ENCODE measurements at places on chromosomes 5 and 9.

DNA sequence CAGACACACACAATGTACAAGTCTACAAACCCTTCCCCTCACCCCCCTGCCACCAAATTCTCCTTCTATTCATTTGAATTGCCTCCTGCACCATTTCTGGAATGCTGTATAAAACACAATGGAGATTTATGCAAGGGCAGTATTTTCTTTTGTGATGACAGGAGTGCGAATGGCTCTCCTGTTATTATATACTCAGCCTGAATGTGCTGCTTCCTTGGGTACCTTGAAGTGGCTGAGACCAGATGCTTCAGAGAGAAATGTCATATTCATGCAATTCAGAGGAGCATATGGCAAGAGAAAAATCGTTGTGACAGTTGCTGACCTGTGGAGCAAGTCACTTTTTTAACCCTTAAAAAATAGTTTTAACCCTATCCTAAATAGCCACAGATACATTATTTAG is 468.0 kb upstream of the WWC1 start:
- no peaks in the 10 kb centered on the region for H3K36me3 ChIP-seq
- no peak overlapping the region for H3K27ac ChIP-seq
- H3K4me1 ChIP-seq = peaks cover 21% of the 10 kb centered on the region

DNA sequence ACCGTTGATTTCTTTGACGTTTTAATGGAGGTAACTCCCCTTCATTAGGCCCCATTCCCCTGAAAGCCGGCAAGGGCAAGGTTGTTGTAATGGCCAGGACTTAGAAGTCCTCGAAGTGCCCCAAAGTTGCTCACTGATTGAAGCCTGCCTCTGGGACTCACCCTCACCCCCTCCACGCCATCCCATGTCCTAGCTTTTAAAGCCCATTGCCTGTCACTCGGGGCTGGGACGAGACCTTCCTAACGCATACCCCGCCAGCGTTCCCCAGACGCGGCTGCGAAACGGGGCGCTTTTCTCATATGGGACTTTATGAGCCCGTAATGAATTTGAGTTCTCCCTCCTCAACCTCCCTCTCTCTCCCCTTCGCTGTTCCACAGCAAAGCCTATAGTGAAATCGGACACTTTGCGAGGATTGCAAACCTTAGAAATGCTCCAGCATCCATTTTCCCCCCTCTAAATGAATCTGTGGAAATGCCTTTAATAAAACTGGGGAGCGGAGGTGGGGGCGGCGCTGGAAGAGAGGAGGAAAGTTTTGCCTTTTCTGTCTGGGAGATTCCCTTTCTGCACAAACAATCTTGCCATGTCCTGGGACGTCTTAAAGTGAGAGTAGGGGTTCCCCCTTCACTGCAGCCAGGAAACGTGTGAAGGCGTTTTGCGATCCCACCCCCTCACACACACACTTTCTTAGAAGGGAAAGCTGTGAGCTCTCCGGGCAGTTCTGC is 1.5 kb downstream of the PAPPA start:
- H3K27me3 ChIP-seq = peaks cover 41% of the 10 kb centered on the region
- DNase-seq = no peak
- H3K27ac ChIP-seq = peak overlapping the region; percentile 20
- H3K4me3 ChIP-seq = peak overlapping the region; percentile 54
- peaks cover 29% of the 10 kb centered on the region for H3K4me1 ChIP-seq

DNA sequence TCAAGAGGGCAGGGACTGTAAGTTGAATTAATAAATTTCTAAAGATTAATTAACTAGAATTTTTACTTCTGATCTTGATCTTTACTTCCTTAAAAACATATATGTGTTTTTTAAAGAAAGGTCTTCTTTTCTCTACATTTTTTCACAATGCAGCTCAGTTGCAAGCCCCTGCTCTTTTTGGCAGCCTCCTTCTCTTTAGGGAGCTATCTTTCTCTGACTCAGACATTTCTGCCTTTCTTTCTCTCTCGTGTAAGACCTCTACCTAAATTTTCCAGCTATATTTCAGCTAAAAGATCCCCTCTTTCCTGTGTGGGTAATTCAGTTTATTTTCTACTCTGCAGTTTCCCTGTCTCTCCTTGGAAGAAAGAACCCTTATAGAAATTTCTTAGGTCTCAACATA is 38.3 kb upstream of the SNCAIP start:
- no peak for DNase-seq
- no peaks in the 10 kb centered on the region for H3K4me1 ChIP-seq
- no peak overlapping the region for H3K4me3 ChIP-seq
- H3K36me3 ChIP-seq = no peaks in the 10 kb centered on the region
- no peaks in the 10 kb centered on the region for H3K27me3 ChIP-seq
- H3K27ac ChIP-seq = no peak overlapping the region

DNA sequence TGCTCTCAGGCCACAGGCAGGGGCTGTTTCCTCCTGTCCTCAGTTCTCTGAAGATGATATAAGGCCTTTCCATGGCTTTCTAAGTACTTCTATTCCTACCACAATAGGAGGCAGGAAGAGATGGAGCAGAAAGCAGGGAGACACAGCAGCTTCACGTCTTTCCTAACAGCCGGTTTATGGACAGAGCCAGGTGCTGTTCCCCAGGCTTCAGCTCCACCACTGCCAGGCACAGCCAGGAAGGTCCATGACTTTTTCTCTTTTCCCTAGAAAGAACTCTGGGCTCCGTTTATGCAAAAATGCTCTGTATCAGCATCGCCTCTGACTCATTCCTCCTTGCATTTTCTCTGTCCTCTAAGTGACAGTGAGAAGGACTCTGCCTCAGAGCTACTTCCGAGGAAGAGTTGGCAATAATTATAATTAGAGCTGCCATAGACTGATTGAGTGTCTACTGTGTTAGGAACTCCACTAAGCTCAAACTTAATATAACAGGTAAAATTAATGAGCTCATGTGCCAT is 478.5 kb downstream of the RASEF start:
- H3K4me1 ChIP-seq = no peaks in the 10 kb centered on the region
- no peak for DNase-seq
- H3K4me3 ChIP-seq = no peak overlapping the region
- no peaks in the 10 kb centered on the region for H3K36me3 ChIP-seq
- no peaks in the 10 kb centered on the region for H3K27me3 ChIP-seq
- H3K27ac ChIP-seq = no peak overlapping the region

DNA sequence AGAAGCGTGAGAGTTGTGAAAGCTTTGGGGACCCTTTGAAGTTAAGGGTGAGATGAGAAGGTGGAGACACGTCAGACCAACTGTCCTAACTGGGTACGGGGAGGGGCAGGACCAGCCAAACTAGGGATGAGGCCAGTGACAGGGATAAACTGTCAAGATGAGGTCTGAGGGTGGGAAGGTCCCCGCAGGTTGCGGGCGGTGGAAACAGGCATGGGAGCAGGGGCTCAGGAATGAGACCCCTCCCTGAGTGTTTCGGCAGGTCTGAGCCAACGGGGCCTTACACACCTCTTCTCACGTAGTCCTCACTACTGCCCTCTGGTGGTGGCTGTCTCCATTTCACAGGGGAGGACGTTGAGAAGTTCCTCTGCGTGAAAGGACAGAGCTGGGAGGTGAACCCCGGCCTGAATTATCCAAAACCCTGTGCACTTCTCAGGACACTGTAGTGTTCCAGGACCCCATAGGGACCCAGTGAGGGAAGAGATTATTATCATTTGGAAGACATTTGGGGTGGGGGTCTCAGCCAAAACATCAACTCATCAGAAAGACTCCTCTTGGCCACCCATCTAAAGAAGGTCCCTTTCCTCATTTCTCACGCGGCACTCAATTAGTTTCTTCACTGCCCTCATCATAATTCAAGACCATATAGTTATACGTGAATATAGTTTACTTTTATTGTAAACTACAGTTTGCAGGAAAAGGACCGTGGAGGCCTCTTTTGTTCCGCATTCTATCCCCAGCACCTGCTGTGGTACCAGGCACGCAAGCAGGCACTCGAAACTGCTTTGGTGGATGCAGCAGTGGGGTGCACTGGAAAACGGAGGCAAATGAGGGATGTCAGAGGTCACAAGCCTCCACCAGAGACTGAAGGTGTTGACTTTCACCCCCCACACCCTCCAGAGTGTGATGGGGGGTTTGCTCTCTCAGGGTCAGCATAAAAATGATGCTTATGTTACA is 21.7 kb upstream of the NANS start:
- H3K36me3 ChIP-seq = no peaks in the 10 kb centered on the region
- no peak overlapping the region for H3K4me3 ChIP-seq
- H3K27me3 ChIP-seq = no peaks in the 10 kb centered on the region

DNA sequence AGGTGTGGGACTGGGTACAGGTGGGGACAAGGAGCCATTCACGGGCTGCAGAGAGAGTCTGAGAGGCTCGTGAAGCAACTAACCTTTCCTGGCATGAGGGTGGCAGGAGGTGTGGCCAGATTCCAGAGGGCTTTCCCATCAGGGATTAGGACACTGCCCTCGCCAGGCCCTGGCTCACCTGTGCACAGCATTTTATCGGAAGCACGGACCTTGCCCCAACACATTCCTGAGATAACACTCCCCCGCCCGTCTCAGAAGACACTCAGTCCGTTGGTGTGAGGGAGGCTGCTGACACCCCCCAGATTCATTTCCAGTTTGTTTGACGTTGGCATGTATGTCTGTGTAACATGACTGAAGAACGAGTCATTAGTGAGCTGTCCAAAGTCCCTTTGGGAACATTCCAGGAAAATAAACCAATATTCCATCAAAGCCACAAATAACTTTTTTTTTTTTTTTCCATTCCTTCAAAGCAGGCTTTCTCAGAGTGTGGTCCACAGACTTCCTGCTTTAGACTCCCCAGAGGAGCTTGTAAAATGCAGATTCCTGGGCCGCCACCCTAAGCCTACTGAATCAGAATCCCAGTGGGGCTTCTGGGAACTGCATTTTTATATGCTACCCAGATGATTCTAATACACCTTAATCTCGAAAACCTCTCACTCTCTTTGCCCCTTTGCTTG is 23.4 kb downstream of the WWC1 start:
- H3K27ac ChIP-seq = no peak overlapping the region
- H3K4me3 ChIP-seq = no peak overlapping the region
- no peak for DNase-seq

DNA sequence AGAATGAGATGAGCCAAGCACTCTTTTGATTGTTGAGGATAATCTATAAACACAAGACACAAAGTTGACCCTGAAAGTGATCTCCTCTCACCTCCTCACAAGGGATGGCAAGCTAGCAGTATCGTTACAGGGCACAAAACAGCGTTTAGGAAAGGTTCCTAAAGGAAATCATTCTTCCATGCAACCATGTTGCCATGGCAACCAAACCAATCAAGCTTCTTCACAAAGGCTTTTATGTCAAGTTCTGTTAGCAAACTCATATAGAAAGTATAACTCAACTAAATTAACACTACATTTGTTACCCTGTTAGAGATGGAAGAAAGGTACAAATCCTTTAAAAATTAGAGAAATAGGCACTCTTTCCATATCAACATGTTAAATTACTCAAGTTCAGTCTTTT is 1016.8 kb upstream of the DMAC1 start:
- no peaks in the 10 kb centered on the region for H3K27me3 ChIP-seq
- no peak for DNase-seq
- H3K36me3 ChIP-seq = no peaks in the 10 kb centered on the region
- H3K4me3 ChIP-seq = no peak overlapping the region
- no peaks in the 10 kb centered on the region for H3K4me1 ChIP-seq

DNA sequence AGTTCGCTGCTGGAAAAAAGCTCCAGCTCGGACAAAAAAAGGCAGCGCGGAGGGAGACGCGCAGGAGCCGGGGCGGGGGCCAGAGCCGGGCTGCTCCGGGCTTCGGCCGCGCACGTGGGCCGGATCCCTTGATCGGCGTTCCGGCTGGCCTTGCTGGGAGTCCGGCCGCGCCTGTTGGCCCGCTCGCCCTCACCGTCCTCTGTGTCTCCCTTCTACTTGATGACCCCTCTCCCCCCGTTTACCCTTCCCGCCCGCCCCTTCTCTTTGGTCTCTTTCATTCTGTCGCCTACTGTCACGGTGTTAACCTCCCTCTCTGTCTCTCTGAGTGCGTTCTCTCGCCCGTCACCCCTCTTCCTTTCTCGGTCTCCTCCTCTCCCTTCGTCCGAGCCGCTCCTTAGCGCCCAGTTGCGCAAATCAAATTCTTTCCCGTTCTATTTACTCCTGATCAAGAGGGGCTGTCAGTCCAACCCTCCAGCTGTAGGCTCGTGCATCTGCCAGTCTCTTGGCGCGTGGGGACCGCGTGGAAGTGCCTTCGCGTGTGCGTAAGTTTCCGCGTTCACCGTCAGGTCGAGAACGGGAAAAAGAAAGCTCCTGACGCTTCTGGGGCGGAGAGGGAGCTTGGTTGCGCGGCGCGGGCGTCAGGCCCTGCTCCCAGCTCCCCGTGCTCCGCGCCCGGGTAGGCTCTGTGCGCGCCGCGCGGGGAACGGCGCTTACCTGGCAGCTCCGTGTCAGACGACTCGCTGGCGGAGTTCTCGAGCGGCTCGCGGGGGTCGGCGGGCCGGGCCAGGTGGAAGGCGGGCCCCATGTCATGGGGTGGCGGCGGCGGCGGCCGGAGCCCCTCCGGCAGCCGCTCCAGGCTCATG is 798 bp downstream of the PITX1 start:
- H3K27ac ChIP-seq = no peak overlapping the region
- H3K36me3 ChIP-seq = no peaks in the 10 kb centered on the region
- DNase-seq = no peak

DNA sequence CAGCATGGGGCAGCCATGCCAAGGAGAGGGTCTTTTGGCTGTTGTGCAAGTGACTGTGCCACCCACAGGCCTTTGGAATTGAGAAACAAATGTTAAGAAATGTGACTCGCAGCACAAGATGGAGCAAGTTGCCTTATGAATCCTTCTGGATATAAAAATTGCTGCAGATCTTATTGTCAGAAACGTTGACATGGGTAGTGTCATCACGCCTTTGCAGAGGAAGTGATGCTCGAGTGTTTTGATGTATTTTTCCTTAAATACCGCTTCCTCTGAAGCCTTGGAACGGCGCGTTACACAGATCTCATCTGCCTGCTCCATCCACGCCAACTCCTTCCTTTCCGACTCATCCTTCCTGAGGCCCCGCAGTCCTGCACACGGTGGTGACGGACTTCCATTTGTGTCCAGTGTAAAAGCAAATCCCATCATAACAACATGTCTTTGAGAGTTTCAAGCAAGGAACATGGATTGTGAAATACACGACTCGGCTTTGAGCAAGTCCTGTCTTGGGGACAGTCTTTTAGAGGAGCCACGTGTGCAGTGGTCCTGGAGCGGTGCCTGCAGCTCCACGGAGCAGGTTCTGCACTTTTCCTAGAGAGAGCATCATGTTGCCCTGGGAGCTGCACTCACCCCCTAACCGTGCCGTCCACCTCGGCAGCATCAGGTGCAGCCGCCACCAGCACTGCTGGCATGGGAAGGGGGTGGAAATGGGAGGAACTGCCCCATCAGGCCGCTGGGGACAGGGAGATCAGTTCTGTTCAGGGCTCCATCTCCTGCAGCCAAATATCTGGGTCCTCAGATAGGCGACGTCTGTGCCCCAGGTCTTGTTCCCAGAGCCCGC is 15.1 kb downstream of the ROPN1L start:
- H3K27me3 ChIP-seq = no peaks in the 10 kb centered on the region
- no peaks in the 10 kb centered on the region for H3K36me3 ChIP-seq
- no peak for DNase-seq
- no peak overlapping the region for H3K4me3 ChIP-seq

DNA sequence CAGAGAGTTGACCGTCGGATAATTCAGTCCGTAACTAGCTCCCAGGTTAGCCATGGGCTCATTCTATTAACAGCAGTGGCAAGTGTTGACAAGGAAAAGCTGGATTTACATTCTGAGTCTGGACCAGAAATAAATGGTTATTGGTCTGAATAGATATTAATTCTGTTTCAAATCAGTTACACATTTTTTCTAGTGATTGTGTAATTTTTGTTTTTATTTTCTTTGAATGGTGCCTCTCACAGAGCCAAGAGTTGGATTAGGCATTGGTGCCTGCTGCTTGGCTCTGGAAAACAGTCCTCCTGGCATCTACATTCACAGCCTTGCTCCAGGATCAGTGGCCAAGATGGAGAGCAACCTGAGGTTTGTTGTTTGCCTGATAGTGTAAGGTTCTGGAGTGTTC is 115.1 kb downstream of the GOLPH3 start:
- no peak overlapping the region for H3K4me3 ChIP-seq
- no peak for DNase-seq
- peaks cover 3% of the 10 kb centered on the region for H3K4me1 ChIP-seq
- H3K27me3 ChIP-seq = no peaks in the 10 kb centered on the region
- H3K36me3 ChIP-seq = peaks cover 23% of the 10 kb centered on the region
- no peak overlapping the region for H3K27ac ChIP-seq
